ENCODE measurements at places on chromosomes 7 and 10.
A peak's percentile ranks its signal among the peaks of the same experiment; 100 is the strongest.

GRCh38 chr7:98514211-98515031, 102.7 kb upstream of the NPTX2 start:
- DNase-seq: peak; percentile 28

- DNase-seq: no peak
These were observed 18.8 kb downstream of the NUDT1 start for GRCh38 chr7:2260820-2261219.

- no peak for DNase-seq
These were observed 173.0 kb downstream of the ARHGAP21 start for GRCh38 chr10:24550680-24551079.

DNA sequence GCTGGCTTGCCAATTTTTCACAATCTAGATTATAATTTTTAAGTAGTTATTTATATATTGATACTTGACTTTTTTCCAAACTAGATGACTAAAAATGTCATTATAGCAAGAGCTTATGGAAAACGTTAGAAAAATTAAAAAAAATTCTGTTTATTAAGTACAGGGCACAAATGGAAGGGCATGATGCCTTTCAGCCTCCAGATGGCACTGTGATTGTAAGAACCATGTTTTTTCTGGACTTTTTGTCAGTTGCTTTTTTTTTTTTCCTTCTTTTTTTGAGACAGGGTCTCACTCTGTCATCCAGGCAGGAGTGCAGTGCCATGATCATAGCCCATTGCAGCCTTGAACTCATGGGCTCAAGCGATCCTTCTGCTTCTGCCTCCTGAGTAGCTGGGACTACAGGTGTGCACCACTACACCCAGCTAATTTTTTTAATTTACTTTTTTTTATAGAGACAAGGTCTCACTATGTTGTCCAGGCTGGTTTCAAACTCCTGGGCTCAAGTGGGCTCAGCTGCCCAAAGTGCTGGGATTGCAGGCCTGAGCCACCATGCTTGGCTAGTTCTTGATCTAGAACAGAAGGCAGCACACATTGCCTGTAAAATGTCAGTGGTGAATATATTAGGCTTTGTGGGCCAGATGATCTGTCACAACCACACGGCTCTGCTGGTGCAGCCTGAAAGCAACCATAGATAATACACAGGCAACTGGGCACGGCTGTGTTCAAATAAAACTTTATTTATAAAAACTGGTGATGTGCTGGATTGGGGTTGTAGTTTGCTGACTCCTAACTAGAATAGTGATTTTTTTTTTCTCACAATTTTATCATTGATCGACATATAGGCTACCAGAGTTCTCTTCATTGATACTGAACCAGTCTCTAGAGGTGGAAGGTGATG, 27.4 kb downstream of the UCMA start:
- no peak for DNase-seq

GRCh38 chr10:132489053-132489703, 48.4 kb upstream of the INPP5A start:
- DNase-seq: no peak

DNA sequence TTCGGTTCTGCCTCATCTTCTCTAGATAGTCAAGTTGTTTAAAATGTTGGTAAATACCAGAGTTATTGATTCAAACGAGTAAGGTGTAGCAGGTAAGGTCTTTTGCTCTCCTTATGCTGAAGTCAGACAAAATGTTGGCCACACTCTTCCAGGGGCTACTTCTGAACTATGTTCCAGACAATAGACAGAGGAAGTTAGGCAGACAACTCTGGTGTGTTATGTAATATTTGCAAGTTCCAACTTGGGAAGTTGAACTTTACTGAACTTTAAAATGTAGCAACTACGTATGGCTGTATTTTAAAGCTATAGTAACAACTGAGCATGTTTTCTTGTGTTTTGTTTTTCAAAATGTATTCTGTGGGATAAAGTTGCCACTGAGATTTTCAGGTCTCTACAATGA, 125.7 kb upstream of the NEBL start:
- DNase-seq: no peak

GRCh38 chr7:94561841-94562514, 52.4 kb downstream of the CASD1 start:
- no peak for DNase-seq

DNA sequence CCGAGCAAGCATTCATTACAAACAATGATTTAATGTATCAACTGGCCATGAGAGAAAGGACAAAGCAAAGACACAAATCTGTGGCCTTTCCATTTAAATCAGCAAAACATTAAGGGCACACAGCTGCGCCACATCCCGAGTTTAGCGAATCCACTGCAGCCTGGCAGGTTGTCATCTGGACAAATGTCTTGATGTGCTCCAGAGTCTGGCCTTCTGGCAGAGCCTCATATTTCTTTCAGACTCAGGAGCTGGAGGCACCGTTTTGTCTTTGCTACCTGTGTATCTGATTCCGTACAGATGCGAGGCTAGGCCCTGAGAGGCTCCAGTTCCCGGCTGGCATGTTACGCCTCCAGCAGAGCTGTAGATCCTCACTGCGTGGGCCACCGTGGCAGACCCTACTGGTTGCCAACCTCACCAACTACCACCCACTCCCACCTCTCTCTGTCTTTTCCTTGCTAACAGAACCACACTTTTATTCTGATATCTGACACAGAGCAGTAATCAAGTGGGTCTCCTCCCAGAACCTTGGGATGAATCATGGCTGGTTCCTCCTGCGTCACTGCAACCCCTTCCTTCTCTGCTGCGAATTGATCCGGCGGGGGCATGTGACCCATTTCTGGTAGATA, 40.9 kb upstream of the EFCAB10 start:
- no peak for DNase-seq

GRCh38 chr7:41220266-41220665, 482.6 kb downstream of the INHBA start:
- DNase-seq: no peak

DNA sequence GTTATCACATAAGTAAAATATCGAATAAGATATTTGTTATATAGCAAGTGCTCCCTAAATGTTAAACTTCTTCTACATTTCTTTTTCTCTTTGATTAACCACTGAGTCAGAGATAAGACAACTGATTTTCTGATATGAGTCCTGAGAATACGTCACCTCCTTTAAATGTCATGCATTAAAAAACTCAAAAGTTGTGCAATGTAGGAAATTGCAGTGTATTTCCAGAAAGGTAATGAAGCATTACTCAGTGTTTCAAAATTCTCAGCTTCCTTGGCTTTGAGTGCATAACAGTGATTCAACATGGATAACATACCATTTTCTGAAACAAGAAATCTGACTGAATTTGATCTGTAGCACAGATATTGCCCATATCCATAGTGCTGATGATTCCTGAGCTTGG, 155.8 kb downstream of the BMPER start:
- DNase-seq: no peak

DNA sequence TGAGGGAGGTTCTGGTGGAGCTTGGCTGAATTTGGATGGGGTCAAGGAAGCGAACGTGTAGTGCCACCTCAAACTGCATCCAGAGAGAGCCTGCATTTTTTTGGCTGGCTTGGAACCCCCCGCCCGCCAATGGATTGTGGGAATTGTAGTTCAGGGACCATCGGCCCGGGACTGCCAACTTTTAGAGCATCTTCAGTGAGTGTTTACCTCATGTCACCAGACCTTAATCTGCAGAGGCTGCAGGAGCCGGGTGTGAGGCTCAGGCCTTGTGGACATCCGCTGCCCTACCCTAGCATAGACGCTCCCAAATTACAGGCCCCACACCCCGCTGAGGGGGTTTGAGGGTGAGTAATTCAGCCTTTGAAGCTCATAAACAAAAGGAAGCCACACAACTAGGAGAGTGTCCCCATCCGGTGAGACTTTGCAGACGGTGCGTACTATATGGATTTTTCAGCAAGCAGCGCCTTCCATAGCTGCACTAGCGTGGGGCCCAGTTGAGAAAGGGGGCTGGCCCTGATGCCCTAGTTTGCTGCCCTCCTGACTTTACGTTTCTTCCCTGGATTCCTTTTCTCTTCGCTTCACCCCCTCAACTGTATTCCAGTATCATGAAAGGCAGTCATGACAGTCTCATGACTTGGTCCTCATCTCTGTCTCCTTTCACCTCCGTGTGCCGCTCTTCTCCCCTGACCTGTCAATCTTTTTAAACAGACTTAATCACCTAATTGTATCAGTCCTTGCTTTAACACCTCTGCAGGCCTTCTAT, 717 bp downstream of the CNPY4 start:
- DNase-seq: peak; percentile 80

DNA sequence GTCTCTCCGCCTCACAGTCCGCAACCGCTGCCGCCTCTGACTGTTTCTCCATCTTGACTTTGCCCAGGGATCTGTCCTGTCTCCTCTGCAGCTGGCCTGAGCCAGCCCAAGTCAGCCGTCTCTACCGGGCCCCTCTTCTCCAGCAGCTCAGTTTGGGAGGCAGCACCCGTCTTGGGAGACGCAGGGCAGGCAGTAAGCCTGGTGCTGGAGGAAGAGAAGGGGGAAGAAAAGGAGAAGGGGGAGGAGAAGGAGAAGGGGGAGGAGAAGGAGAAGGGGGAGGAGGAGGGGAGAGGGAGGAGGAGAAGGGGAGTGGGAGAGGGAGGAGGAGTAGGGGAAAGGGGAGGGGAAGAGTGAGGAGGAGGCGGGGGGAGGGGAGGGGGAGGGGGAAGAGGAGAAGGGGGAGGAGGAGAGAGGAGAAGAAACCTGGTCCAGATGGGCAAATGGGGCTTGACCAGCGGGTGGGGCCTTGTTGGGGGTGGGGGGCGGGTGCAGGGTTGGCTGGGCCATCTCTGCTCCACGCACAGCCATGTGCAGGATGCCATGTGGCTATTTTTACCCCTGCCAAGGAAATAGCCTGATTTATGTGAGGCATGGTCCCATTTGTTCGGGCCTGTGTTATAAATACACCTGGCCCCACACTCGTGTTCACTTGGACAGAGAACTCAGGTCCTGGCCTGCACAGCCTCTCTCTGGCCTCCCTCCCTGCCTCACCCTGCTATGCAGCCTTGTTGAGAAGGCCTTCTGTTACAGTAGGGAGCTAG, 35.9 kb upstream of the FZD9 start:
- DNase-seq: no peak

- no peak for DNase-seq
These were observed 7.4 kb downstream of the PRPS1L1 start for GRCh38 chr7:18020138-18020715.

DNA sequence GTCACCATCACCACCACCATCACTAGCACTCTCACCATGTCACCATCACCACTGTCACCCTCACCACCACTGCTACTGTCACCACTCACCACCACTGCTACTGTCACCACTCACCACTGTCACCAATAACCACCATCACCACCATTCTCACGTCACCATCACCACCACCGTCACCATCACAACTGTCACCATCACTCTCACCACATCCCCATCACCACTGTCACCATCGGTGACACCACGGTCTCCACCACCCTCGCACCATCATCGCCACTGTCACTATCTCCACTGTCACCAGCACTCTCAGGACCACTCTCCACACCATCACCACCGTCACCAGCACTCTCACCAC, 130.4 kb downstream of the MAD1L1 start:
- DNase-seq: peak; percentile 43

DNA sequence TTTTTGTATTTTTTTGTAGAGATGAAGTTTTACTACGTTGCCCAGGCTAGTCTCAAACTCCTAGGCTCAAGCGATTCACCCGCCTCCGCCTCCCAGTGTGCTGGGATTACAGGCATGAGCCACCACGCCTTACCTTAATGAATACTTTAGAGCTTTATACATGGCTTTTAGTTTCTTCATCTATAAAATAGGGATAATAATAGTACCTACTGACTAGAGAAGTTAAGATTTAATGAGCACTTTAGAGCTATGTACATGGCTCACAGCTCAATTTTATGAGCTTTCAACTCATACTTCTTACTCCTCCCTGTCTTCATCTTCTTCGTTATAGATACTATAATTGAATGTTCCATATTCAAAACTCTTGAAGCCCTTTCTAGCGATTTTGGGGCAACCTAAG, 229.7 kb upstream of the KAT6B start:
- no peak for DNase-seq

GRCh38 chr10:132306343-132306685, 1.4 kb downstream of the STK32C start:
- no peak for DNase-seq

- no peak for DNase-seq
These were observed 179.4 kb downstream of the ARID5B start for GRCh38 chr10:62080905-62081304.

GRCh38 chr10:125472010-125472607, 210.9 kb downstream of the TEX36 start:
- DNase-seq: no peak

DNA sequence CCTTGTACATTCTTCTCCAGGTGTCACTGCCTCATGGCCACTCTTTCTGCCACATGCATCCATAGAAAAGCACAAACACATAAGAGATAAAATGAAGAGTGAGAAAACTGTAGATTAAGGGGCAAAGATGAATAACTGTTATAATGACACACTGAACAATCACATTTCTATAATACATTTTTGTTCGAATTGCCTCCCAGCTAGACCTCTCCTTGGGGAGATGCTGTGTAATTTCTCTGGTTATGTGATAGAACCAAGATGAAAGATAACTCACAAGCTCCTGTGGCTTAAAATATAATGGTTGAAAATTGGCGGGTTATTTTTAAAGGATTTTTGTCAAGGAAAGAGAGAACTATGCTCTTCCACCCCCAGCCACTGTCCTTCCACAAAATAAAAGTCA, 60.2 kb upstream of the STEAP1 start:
- DNase-seq: no peak

DNA sequence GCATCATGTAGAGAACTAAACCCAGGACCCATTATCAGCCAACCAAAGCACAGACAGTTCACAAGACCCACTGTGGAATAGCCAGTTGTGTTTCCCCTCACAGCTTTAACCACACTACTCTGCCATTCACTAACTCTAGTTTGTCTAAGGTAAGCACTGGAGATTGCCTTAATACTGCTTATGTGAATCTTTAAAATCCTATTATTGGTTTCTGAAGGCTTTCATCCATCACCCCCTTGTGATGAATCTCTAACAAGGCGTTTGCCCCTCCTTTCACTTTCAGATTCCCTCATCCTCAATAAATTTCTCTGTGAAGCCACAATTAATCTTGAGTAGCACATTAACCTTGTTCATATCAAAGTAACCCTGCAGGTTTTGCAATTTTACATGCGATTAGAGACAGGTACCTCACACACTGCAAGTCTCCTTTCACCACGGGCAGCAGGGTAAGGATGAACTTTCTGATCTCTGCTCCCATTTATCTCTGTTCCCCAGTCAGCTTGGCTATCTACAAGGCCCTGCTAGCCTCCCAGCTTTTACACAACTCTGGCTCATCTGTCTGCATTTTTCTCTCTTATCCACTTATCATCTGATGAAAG, 785.6 kb downstream of the REEP3 start:
- no peak for DNase-seq

DNA sequence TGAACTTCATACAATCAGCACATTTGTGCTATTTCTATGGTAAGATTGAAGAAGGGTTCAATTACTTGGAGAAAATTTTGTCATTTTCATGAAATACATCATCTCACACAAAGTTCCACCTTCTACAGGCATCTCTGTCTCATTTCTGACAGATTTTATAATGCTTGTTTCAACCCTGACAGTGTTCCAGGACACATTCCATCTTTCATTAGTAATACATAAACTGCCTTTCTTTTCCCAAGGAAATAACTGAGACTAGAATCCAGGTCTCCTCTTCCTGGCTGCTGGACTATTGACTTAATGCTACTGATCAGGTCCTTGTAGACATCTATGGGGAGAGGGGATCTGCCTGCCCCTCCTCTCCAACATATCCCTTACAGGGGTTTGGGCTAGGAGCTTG, 70.1 kb upstream of the PLPP4 start:
- no peak for DNase-seq

- DNase-seq: no peak
These were observed 366.2 kb downstream of the PCDH15 start for GRCh38 chr10:54434782-54435181.
